CD4-positive, alpha-beta T cell treated with Interleukin-12 subunit alpha and Interleukin-12 subunit beta, for 1 hour (primary cell): ENCODE measurements at places on chromosomes 11 and 22.

DNA sequence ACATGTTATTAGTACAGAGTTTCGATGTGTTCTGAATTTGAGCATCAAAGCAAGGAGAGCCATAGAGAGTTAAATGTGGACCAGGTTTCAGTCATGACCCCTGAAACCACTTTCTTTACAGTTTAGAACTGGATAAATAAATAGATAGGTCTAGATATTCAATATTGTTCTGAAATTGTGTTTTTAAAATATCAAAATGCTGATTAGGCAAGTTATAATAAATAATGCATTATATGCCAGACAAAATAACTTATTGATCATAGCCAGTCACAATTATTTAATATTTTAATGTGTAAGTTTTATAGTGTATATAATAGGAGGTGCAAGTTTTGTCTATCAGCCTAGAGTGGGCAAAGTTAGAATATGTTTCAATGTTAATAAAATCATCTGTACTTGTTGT lies 569.5 kb downstream of the METTL15 start:
- no peak for DNase-seq

GRCh38 chr22:28882545-28882877 lies 861 bp upstream of the ZNRF3 start:
- DNase-seq, result peak; percentile 11

DNA sequence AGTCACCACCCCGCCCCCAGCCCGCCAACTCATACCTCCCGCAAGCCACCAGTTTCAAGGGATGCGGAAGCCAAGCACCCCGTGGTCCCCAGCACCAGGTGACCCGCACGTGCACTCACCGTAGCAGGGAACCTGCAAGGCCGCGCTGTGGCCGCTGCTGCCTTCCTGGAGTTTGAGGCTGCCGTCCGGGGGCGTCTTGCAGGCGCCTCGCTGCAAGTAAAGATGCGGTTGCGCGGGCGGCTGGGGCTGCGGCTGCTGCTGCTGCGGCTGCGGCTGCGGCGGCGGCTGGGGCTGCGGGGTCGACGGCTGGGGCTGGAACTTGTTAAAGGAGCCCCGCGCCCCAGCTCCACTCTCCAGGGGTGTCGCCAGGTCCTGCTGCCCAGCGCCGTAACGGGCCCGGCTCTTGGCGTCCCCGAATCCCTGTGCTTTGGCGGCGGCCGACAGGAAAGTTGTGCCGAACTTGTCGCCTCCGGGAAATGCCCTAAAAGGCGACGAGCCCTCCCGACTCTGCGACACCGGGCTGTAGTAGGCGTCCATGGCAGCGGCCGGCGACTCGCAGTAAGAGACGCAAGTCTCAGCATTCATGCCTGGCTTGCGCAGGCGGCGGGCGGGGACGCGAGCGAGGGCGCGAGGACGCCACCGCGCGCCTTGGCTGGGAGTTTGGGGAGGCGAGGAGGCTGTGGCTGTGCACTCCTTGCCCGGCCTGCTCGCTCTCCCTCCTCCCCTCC lies at the start of gene ALX4:
ALX4 (minus strand) TSS at position 662 of the 728 bp plus-strand sequence; CDS start at position 585, 77 bp downstream.
- no peak for DNase-seq

- DNase-seq, result no peak
Observed at GRCh38 chr11:59141673-59142460, 789 bp upstream of the FAM111A start.

DNA sequence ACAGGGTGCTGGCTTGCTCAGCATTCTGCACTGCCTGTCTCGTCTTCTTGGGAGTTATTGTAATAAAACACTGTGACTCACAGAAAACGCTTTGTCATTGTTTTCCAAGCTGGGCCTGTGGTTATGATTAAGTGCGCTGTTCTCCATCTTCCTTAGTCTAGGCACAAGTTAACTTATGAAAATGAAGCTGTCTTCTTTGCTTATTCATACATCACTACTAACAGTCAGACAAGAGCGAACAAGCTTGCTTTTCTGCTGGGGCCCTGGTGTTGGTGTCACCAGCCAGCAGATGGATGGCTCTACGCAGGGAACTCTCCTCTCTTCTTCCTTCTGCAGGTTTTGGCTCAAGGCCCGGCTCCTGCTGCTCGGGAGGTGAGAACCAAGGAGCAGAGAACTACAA lies 380.1 kb upstream of the SYN3 start:
- no peak for DNase-seq

GRCh38 chr11:78914503-78914902 lies 339.8 kb upstream of the NARS2 start:
- DNase-seq, result no peak

- no peak for DNase-seq
Observed at GRCh38 chr11:1348796-1349326, 39.4 kb upstream of the TOLLIP start.

DNA sequence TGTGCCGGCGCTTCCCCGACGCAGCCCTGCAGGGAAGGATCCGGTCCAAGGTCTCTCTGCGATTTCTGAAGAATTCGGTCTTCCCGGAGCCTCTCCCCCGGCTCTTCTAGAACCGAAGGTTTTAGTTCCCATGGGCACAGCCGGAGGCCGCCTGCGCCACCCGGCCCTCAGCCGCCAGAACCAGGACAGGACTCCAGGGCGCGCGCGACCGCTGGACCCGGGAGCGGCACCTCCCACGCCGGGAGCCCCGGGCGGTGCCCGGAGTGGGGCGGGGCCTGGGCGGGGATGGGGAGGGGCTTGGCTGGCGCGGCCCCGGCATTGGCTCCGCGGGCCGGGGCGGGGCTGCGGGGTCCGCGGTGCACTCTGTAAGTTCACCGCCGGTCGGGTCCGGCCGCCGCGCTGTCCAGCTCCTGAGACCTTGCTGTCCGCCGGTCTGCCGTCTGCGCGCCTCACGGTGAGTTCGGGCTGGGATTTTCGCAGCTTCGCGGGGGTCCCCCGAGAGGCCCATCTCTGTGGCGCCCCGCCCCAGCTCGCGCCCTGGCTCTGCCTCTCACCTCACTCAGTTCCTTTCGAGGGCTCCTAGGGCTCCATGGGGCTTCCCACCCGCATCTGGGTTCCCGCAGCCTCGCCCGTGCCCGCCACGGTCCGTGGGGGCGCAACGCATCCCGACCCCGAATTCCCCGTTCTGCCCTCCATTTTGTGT lies at the start of gene CDC42EP2:
CDC42EP2 (plus strand) TSS at position 366 of the 703 bp plus-strand sequence. CDS start 6,033 bp downstream, outside the sequence.
- DNase-seq, result peak; percentile 77

GRCh38 chr22:38317122-38317994 lies at the start of gene CSNK1E:
Gene CSNK1E, minus strand, starts transcription at chr22:38317433. Its CDS starts 3,276 bp downstream, at chr22:38314157.
- peak; percentile 84 for DNase-seq

GRCh38 chr22:43497956-43498855 lies 86.4 kb downstream of the MPPED1 start:
- no peak for DNase-seq

DNA sequence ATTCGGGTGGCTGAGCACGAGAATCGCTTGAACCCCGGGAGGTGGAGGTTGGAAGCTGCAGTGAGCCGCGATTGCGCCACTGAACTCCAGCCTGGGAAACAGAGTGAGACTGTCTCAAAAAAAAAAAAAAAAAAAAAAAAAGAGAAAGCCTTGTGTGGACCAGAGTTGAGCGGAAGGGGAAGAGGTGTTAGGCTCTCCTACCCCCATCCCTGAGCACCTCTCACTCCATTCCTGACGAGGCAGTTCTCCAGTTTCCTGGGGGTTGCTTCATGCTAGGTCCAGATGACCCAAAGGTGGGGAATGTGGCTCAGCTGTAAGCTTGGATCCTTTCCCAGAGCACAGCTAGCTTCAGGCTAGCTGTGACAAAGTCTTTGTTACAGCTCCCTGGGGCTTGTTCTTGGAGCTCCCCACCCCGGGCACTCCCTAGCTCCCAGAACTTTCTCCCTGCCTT lies 8.8 kb upstream of the DNAL4 start:
- DNase-seq, result no peak

DNA sequence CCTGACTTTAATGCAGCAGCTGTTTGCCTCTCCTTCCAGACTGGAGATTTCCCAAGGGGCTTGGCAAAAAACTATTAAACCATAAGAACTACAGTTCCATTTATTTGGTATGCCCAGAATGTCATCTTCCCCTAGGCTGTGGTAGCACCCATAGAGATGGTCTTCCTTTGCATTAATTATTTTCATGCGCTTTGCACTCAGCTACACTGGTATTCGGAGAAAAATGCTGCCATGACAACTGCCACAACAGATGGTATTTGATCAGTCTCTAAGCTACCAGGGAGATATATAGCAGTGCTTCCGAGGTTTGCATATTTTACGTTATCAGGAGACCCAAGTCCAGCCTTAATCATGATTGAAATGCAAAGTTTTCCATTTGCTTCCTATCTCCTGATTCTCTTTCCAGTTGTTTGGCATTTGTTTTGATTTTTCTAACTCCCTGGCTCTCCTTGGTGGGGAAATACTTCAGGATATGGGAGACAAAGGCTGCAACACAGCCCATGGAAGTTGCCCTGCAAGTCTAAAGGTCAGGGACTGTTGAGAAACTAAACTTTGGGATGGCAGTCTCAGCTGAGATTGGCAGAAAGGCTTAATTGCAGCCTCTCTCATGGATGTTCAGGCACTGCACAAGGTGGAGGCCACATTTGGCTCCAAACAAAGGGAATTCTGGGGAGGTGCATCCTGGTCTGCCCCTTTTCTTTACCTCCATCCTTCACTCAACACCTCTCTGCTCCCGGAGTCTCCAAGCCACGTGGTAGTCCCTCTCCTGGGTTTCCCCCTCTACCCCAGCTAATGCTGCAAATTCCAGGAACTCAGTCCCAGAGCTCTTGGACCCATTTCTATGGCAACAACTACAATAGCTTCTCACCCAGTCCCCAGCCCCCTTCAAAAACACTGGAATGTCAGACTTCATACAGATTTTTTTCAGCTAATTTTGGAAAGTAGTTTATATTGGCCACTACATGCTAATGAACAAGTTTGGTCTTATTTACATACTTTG lies 151.8 kb downstream of the NAV2 start:
- no peak for DNase-seq

- DNase-seq, result no peak
Observed at GRCh38 chr11:2927851-2928604, 1.2 kb downstream of the PHLDA2 start.

DNA sequence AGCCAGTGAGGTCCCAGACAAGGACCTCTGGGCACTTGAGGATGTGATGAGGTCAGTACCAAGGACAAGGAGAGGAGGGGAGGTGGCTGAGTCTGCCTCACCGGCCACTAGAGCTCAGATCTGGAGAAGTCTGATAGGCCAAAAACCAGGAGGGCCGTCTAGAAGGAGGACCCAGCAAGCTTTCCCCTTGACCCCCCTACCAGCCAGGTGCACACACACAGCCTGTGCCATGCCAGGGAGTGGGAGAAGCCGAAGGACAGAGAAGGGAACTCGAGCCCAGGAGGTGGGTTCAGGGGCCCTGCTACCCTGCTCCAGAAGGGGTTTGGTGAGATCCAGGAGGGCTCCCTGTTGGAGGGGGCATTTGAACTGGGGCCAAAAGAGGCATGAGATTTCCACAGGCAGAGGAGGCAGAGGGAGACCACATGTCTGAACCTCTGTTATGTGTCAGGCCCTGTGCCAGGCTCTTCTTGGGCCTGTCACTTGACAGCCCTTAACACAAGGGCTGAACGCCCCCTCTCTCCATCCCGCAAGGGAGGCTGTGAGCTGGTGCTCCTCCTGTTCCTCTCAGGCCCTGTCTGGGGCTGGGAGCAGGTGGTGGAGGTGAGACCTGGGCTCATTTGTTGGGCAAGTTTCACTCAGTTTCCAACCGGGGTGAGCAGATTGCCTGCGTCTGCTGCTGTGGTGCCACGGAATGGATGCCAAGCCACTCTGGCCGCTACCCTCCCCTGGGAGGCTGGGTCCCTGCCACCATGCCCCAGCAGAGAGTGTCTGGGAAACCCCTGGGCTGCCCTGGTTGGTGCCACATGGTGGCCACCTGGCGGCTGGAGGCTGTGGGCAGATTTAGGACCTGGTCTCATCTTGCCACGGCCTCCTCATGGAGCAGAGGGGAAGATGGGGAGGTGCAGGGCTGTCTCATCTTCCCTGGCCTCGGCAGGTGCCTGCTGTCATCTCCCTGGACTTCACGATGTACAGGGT lies 65.2 kb downstream of the MPPED1 start:
- no peak for DNase-seq

- DNase-seq, result no peak
Observed at GRCh38 chr11:12469451-12469850, 92.1 kb downstream of the PARVA start.

DNA sequence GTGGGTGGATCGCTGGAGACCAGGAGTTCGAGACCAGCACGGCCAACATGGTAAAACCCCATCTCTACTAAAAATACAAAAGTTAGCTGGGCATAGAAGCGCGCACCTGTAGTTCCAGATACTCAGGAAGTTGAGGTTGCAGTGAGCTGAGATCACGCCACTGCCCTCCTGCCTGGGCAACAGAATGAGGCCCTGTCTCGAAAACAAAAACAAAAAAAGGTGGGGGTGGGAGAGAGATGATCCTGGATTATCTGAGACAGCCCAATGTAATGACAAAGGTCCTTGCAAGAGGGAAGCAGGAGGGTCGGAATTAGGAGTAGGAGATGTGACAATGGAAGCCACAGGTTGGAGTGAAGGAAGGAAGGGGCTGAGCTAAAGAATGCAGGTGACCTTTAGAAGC lies 87.6 kb upstream of the APOA1 start:
- peak; percentile 65 for DNase-seq

- no peak for DNase-seq
Observed at GRCh38 chr22:19749876-19750275, 10.7 kb upstream of the TBX1 start.

DNA sequence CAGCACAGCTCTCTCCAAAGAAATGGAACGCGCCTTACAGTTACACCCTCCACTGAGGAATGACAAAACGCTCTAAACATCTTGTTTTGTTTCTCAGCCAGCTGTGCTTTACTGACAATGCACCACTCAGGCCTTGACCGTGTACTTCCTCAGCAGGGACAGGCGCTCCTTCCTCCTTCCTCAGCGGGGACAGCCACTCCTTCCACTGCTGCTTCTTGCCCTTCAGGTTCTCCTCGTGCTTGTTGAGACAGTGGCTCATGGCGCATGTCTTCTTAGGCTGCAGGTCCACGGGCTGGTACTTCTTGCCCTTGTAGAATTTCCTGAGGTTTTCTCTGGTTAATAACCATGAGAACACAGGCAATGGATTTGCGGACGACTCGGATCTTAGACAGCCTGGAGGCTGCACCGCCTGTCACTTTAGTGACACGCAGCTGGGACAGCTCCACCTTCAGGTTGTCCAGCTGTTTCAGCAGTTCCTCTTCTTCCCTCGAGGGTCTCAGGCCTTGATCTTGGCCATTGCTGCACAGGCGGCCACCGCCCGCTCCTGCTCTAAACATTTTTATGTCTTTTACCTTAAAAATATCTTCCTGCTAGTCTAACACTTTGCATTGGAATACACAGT lies 613.8 kb downstream of the BRD1 start:
- DNase-seq, result no peak

GRCh38 chr11:134260503-134260902 lies 7.1 kb downstream of the ACAD8 start:
- no peak for DNase-seq

DNA sequence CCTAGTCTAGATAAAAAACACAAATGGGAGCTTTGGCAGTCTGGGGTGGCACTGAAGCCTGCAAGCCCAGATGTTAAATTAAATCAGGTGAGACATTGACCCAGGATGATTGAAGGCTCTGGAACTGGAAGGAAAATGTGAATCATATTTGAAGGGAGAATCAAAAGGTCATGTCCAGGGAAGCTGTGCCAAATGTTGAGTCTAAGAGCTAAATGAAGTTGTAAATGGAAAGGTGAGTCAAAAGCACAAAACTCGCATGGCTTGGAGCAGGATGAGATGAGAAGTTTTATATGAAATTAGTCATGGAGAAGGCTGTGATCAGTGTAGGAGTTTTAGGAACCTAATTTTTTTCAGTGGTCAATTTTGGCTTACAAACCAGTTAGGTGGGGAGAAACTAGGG lies 301.1 kb downstream of the BLID start:
- DNase-seq, result no peak
